ENCODE measurements at places on chromosomes 6 and 20.

DNA sequence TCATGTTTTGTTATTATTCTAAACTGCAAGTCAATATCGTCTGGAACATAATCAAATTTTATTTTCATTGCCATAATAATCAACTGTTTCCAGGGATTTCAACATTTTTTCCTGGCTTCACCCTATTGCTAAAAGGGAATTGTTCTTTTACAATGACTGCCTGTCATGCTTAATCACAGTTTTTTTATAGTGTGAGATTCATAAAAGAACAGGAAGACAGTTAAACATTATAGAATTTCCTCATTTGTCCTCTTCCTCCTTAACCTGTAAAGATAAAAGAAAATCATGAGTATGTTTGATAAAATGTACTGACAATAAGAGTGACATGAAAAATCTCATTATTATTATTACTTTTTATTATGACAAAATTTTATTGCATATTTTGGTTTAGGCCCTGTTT lies 73.3 kb upstream of the CENPW start:
- DNase-seq: no peak

DNA sequence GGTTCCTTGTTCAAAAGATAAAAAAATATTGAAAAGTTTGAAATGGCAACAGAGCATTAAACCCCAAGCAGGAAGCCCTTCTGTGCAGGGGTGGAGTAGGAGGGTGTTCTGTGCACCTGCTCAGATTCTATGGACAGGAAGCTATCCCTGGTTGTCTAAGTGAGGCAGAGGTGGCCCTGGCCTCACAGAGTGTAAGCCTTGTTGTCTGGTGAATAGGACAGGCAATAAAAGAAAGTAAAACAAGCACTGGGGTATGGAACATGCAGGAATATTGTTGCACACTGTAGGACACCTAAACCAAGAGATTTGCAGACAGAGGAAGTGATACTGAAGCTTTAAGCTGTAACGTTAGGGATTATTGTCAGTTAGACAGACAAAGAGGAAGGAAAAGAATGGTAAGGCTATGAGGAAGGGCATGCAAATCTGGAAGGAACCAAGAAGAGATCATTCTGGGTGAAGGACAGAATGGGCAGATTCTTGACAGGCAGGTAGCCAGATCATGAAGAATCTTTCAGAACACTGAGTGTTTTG lies 66.8 kb downstream of the TBC1D7 start:
- no peak for DNase-seq

DNA sequence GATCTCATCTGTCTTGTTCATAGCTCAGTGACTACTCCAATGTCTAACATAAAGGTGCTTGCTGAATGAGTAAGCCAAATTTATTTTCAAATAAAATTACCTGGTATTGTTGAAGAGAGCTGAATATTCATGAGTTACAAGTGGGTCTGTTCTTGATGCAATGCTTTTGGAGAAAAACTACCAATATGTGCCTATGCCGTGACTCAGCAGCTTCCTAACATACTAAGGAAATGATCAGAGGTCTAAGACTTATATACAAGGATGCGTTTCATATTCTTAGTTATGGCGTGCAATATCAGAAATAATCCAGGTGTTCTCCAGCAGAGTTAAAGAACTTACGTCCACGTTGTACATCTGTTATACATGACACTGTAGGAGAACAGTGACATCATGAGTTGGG lies 5.1 kb downstream of the FAM120B start:
- no peak for DNase-seq

DNA sequence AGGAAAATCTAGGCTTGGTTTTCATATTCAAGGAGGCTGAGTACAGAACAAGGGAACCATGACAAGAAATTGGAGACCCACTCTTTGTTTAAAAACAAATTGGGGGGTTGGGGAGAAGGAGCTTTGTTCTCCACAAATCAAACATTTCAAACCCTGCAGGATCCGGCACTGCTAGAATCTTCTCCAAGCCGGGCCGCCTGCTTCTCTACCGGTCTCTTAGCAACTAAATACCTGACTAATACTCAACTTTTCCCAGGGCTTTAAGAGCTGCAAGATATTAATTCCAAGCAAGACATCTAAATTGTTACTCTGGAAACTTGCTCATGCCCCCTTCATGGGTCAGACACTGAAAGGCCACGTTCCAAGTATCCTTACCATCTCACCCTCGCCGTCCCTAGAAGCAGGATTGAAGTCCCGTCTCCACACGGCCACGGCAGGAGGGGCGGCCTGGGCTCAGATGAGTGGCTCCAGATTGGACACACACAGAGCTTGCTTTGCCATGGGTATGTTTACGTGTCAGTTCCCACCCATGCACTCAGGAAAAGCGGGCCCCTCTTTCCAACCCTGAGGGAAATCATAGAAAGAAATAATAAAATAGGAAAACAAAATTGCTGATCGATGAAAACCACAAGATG lies 126.4 kb upstream of the CDH4 start:
- DNase-seq: no peak

- DNase-seq: no peak
Measured at GRCh38 chr6:90583179-90583835, 3.6 kb downstream of the MAP3K7 start.

GRCh38 chr6:125802943-125803377 lies 12.2 kb downstream of the NCOA7 start:
- DNase-seq: no peak

GRCh38 chr6:26329763-26330511 lies 35.1 kb upstream of the BTN3A2 start:
- DNase-seq: no peak

GRCh38 chr6:150906641-150907326 lies 41.3 kb downstream of the MTHFD1L start:
- DNase-seq: no peak

DNA sequence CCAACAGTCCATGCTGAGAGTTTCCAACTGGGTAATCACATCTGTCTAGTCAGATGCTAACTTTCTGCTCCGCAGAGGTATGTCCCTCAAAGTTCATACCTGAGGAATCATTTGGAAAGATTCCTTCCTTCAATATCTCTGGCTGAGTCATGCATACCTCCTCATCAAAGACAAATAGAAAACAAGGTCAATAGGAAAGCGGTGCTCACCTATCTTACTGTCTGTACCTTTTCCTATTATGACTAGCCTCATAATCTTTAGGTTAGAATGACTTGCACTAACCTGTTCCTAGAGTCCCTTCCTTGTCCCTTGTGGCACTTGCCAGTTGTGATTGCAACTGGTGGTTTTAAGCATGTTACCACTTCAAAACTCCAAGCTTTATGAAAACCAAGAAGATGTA lies 78.2 kb upstream of the PTPRK start:
- DNase-seq: no peak

DNA sequence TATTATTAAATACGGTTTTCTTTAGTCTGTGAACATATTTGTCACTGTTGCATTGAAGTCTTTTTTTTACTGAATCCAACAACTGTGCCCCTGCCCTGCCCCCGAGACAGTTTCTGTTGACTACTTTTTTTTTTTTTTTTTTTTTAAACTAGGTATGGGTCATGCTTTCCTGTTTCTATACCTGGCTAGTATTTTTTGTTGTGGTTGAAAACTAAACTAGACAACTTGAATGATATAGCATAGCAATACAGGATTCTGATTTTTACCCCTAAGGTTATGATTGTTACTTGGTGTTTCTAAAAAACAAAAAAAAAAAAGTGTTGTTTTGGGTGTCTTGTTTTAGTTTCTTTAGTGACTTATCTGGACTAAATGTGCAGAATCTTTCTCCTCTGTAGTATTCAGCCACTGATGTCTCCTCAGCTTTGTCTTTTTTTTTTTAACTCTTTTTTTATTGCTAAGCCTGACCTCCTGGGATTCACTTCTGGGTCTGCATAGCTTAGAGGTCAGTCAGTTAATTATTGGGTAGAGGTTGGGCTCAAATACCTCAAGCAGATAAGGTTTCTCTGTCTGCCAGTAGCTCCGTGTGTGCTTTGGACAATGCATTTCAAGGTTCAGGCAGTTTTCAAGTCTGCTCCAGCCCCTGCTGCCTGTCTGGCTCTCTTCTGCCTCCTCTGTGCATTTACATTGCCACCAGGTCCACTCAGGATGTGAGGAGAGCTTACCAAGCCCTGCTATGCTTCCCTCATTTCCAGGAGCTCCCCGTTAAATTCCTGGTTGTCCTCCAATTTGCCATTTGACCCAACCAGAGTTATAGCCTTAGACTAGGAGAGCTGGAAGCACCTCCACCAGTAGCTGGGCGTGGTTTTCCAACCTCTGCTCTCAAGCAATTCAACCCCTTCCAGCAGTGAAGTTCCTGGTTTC lies 91.4 kb downstream of the SYNDIG1 start:
- no peak for DNase-seq

All from GM18507 (cell line).